ENCODE measurements at places on chromosomes 1 and 21.

DNA sequence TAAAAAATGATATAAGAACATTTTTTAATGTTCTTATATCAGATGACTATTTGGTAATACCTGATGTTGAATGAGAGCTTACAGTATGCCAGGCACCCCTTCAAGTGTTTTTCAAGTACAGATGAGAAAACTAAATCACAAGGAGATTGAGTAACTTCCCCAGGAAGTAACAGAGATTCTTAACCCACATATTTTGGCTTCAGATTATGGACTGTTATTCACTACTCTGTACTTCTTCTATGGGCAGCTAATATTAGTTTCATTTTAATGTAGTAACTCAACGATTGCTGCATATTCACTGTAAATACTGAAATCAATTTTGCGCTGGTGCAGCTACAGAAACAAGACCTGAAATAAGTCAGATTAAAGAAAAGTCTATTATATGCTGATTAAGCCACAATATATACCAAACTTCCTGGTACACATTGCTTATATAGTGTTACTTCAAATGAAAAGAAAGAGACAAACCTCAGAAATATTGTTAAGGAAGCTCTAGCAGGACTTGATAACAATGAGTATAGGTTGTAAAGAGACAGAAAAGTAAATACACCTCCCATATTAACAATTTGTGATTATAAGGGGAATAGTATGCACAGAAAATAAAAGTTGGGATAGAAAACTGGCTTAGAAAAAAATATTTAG is 19.7 kb downstream of the DPYD start:
- peak; percentile 62 for DNase-seq

DNA sequence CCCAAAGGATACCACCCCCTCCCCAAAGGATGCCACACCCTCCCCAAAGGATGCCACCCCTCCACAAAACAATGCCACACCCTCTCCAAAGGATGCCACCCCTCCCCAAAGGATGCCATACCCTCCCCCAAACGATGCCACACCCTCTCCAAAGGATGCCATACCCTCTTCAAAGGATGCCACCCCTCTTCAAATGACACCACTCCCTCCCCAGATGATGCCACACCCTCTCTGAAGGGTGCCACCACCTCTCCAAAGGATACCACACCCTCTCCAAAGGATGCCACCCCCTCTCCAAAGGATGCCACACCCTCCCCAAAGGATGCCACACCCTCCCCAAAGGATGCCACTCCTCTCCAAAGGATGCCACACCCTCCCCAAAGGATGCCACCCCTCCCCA is 21.6 kb upstream of the TRIM17 start:
- no peak for DNase-seq

GRCh38 chr1:116409751-116410191 is 36.7 kb downstream of the ATP1A1 start:
- no peak for DNase-seq

GRCh38 chr1:76659171-76659940 is 207.9 kb upstream of the ST6GALNAC5 start:
- no peak for DNase-seq

DNA sequence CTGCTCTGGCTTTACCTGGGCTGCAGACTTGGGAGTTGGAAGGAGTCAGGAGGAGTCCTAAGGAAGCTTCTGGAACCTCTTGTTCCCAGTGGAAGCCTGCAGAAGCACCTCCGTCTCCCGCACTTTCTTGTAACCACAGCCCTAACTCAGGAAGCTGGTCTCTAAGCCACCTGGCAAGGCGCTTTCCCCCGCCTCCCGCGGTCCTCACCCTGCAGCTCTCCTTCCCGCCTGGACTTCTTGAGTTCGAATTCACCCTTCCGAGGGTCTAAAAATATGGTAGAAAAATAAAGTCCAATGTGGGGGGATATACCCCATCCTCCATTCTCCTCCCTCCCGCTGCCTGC is 15.1 kb downstream of the PAX7 start:
- no peak for DNase-seq

DNA sequence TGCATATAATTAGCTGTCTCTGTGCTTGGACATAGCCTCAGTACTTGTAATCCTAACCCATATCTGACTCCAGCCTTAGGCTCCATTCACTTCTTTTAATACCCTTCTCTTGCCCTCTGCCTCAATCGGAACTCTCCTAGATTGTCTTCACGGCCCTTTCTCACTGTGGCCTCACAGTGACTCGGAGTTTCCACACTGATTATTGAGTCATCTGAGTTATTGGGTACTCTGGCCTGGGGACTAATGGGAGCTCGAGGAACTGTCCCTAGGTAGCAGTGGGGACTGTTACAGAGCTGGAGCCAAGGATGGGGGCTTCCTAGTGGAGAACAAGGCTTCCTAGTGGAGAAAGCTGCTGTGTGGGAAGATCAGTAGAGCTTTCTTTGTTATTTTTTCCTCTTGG is 17.0 kb downstream of the TRAF5 start:
- no peak for DNase-seq

DNA sequence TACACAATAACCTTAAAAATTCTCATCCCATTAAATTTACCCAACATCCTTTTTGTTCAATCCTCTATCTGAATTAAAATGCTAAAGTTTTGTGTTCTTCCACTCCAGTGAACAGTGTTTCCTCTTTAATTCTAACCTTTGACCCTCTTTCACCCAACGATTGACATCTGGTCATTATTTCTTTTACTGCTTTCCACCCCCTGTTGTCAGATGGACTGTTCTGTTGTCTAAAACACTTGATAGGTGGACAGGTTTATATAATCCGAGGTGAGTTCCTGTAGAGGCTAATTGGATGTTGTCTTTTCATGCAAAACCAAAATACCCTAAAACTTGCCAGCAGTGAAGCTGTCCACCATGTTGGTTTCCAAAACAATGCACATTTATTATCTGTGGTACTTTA is 73.4 kb upstream of the SERTAD4 start:
- no peak for DNase-seq

DNA sequence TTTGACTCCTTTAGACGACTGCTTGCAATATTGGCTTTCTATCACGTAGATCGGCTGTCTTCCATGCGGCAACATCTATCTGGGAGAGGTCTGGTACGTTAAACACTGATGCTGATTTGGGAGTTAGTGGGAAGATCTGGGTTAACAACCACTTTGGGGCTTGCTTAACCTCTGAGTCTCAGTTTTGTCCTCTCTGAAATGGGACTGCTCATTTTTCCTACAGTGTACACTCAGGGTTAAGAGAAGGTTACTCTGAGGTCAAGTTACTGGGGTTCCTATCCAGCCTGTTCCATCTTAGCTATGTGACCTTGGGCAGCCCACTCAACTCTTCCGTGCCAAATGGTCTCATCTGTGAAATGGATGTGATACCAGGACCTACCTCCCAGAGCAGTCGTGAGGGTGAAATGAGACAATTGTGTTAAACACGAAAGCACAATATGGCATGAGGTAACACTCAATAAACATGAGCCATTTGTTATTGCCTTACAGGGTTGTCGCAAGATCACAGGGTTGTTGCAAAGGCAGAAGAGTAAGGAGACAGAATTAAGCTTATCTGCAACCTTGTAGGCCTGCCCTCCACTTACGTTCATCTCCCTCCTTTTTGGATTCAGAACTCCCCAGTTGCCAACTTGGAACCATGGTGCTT is 5.6 kb downstream of the ABCA4 start:
- no peak for DNase-seq

GRCh38 chr1:233598891-233599541 is 14.9 kb upstream of the KCNK1 start:
- no peak for DNase-seq

GRCh38 chr1:224525411-224526040 is 90.6 kb upstream of the CNIH3 start:
- DNase-seq, result no peak

DNA sequence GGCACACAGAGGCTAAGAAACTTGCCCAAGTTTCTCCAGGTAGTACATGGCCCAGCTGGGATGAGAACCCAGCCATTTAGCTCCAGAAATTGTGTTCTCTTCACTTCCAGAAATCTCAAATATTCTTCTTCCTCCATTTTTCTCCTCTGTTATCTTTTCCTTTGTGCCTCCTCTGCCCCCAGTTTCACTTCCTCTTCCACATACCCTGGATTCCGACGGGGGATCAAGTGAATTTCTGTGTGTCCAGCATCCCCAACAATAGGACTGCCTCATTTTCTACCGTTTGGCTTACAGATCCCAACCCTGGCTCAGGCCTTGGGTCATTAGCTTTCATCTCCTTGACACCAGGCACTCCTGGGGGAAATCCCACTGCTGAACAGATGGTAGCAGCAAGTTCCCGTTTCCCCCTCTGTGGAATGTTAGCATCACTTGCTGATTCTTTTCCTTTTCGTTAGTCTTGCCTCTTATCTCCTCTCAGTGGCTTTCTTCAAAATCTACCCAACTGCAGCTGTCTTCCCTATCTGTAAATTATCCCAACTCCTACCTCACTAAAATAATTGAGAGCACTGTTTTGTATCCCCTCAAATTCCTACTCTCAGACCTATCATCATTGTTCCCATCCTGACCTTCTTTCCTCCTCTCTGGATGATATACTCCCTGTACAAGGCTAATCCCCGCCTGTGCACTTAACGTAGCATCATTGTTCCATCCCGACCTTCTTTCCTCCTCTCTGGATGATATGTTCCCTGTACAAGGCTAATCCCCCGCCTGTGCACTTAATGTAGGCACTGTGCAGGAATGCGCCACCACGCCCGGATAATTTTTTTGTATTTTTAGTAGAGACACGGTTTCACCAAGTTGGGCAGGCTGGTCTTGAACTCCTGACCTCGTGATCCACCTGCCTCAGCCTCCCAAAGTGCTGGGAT is 36.5 kb downstream of the SCCPDH start:
- DNase-seq, result no peak

GRCh38 chr1:40847023-40847745 is 15.0 kb downstream of the CITED4 start:
- no peak for DNase-seq

DNA sequence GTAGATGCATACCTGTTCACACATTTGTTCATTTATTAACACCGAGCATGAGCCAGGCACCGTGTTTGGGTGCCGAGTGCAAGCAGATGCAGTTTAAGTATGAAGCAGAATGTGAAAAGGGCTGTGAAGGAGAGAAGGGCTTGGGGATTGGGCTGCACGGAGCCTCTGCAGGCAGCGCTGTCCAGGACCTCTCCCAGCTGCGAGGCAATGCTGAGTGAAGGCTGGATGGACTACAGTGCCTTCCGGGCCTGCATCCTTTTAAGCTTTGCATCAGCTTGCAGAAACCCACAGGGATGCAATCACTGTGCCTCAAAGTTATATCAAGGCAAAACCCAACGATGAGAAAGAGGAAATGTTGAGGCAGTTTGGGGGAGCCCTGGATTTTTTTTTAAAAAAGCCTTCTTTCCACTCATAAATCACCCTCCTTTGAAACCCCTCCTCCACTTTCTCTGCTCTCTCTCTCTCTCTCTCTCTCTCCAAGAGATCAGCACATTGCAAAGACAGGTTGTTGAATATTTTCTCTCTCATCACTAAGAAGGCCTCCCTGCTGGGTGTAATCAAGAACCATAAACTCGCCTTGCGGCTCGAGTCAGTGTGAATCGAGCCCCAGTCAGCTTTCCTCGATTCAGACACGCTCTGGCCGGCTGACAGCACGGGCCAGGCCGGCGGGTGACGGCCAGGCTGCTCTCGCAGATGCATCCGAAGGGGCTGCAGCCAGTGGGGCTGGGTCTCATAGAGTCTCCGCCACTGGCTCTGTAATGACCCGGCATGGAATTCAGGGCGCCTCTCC is 89.2 kb upstream of the POU3F1 start:
- DNase-seq, result no peak

DNA sequence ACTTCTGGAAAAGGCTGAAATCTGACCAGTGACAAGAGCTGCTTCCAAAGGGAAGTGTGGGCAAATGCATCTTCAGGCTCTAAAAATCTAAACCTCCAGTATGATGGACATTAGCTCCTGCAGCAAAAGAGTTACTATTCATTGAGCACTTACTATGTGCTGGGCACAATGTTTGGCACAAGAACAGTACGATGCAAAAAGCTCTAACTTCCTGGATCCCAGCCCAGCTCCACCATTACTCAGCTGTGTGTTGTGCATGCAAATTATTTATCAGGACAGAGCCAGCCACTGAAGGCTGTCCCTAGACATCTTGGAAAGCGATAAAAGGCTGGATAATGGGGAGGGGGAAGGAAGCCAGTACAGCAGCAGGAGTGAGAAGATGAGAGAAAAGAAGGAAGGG is 143.5 kb downstream of the ELAVL4 start:
- no peak for DNase-seq

DNA sequence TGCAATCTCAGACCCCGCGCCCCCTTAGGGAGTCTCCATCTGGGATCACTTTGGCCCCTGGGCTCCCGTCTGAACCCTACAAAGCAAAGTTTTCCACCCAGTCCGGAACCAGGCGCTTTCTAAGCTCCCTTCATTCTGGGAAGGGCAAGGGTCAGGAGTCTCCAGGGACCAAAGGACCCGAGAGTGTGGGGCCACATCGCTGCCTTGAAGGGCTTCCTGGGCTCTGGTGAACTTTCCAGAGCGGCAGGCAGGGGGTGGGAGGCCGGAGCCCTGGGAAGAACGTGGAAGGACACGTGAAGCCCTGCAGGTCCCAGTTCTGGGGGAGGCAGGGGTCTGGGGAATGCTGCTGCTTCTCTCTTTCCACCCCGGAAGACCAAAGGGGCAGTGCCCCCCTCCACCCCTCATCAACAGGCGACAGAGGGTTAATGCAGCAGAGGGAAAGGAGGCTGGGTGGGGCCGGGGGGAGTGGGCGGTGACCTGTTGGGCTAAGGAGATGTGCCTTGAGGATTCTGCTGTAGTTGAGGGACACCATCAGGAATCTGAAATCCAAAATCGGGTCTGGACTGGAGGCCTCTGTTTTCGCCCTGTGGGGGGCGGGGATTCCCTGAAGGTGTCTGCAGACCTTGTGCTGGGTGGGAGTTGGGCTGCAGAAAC is 734 bp downstream of the CDK18 start:
- DNase-seq, result no peak

DNA sequence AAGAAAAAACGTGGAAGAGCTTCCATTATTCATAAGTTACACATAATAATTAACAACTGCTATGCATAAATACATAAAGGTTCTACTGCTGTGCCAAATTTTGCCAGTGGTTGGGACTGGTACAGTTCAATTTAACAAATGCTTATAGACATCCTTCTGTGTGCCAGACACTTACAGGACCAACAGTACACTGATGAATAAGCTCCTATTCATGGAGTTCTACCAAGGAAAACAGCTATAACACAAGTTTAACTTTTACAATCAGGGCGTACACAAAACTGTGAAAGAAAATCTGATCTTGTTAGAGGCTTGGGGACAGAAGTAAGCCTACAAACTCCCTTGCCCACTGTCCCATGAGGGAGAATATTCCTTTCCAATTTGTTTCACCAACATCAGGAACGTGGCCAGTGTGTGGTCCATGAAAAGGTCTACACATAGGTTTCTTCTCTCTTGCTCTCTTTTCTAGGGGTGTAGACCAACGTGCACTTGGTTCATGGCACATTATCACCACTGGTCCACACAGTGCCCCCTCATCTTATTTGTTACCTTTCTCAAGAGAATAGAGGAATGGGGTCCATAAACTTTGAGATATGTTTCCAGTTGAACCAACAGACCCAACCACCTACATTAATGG is 10.1 kb downstream of the NRIP1 start:
- no peak for DNase-seq
